IPS DF 6.9 (cell line): ENCODE measurements at places on chromosomes 2 and 18.

- DNase-seq: no peak
Measured at GRCh38 chr2:16009560-16009959, 69.2 kb downstream of the MYCN start.

DNA sequence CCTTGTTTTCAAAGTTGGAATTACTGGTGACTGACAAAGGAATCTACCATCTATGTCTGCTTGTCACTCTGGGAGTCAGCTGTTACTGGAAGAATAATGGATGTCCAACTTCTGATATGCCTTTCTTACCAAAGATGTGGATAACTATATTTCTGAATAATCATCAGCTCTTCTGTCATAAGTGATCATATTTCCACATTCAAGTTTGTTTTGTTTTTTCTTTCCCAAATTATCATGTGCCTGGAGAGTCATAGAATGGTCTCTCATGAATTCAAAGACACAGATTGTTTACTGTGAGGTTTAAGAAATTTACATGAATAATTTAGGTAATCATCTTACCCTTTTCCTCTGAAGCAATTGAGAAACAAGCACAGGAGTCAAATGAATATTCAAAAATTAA, 986.7 kb upstream of the CDH2 start:
- DNase-seq: no peak

GRCh38 chr2:119204525-119204924, 19.1 kb upstream of the STEAP3 start:
- DNase-seq: no peak

DNA sequence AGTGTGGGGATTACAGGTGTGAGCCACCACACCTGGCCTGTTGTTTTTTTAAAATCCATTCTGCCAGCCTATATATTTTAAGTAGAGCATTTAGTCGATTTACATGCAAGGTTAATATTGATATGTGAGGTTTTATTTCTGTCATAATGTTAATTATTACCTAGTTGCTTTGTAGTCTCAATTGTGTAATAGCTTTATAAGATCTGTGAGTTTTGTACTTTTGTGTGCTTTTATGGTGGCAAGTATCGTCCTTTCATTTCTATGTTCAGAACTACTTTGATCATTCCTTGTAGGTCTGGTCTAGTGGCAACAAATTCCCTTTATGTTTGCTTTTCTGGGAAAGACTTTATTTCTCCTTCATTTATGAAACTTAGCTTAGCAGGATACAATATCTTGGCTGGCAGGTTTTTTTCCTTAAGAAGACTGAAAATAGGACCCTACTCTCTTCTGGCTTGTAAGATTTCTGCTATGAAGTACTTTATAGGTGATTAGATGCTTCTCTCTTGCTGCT, 51.0 kb upstream of the FAM117B start:
- no peak for DNase-seq

- DNase-seq: no peak
Measured at GRCh38 chr2:235754357-235755207, 260.7 kb downstream of the AGAP1 start.

- DNase-seq: peak; percentile 13
Measured at GRCh38 chr18:41906528-41907146, 48.4 kb upstream of the PIK3C3 start.

- DNase-seq: no peak
Measured at GRCh38 chr2:6224267-6224666, 532.1 kb downstream of the SOX11 start.

- DNase-seq: no peak
Measured at GRCh38 chr2:141015341-141016047, 1115.3 kb downstream of the LRP1B start.

- no peak for DNase-seq
Measured at GRCh38 chr18:35283923-35284794, 5.9 kb downstream of the ZSCAN30 start.

GRCh38 chr2:159609811-159610549, 6.4 kb downstream of the BAZ2B start:
- DNase-seq: no peak

GRCh38 chr18:77140030-77140429, 7.4 kb upstream of the MBP start:
- no peak for DNase-seq

DNA sequence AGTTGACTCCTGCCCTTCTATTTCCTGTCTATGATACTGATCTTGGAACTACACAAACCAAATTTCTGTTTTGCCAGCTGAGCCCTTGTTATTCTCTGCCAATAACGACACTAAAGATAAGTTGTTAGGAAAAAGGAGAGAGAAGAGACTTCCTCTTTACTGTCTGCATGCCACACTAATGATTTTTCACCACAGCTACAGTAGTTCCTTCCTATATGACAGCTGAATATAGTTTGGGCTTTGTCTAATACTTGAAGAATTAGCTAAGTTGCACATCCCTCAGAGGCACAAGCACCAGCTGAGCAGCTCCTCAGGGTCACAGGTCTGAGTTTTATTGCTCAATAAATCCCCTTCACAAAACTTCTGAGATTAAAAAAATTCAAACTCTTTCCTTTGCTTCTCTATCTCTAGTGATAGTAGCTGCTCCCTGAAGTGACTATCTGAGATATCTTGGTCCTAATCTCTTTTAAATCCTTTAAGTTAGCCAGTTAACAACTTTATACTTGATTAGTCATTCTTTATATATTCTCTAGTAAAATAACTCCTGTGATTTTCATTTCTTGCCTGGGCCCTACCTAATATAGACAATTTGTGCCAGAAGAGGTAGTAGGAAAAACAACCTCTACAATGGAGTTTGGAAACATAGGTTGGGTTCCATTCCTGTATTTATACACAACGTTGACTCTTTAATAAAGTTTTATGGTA, 253.0 kb upstream of the CNTNAP5 start:
- no peak for DNase-seq

DNA sequence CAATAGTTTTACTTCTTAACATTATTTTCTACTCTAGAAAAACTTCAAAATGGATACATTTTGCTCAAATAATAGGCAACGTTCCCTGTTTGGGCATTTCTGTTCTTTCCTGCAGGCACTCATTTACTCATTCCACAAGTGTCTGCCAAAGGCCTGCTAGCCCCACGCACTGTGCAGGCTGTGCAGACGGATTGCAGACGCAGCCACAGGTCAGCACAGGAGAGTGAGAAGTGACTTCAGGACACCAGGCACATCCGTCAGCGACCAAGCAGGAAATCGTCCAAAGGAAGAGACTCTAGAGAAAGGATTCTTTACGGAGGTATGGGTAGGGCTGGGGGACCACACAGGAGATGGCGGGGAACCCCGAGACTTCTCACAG, 103.0 kb upstream of the AGAP1 start:
- DNase-seq: no peak

DNA sequence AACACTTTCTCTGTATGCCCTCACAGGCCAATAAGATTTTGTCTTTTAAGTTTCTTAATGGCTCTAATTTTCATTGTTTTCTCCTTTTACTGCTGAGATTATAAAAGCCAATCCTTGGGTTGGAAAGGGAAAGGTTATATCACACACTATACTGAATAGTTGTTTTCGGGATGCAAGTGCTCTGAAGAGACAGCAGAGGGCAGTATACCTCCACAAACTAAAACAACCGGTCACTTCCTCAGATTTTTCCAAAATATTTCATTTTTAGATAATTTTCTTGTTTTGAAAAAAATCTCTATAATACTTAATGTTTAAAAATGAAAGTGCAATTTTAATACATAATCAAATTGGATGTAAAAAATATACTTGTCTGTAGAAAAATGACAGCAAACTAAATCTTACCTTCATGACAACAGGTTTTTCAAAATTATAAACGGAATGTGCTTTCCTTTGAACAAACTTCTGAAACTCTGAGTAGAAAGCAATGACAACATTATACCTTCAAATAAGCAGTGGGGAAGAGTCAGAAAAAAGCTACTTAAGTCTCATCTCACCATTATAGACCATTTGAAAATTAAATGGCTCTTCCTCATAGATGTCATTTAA, 82.7 kb downstream of the ORC4 start:
- no peak for DNase-seq

DNA sequence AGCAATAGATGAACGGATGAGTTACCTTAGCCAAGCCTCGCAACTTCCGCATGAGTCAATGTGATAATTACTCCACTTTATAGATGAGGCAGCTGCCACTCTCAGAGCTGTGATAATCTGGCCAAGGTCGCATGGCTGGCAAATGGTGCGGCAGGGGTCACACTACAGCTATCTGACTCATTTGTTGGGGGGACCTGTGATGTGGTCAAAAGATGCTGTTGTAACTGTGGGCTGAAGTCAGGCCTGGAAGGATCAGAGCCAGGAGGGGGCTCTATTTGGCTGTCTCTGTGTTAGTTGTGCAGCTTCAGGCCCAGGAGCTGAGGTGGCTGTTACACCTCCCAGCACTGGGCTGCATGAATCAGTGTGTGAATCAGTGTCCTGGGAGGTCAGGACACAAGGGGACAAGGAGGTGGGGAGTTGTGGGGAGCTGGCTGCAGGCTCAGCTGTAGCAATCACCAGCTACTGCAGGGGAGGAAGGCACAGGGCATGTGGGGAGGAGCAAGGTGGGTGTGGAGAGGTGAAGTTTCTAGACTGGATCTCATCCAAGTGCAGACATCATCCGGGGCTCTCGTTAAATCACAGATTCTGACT, 33.1 kb downstream of the NGEF start:
- DNase-seq: no peak

- DNase-seq: no peak
Measured at GRCh38 chr18:68148863-68149262, 566.0 kb downstream of the TMX3 start.

GRCh38 chr2:202750763-202751427, 116.1 kb downstream of the FAM117B start:
- no peak for DNase-seq
